ENCODE measurements at places on chromosomes 4 and X. TPM values are rescaled to one million over a fixed set of nuclear protein-coding genes. Genes with fewer than 3 reads are reported as not detected.
A peak's percentile ranks its signal among the peaks of the same experiment; 100 is the strongest.

DNA sequence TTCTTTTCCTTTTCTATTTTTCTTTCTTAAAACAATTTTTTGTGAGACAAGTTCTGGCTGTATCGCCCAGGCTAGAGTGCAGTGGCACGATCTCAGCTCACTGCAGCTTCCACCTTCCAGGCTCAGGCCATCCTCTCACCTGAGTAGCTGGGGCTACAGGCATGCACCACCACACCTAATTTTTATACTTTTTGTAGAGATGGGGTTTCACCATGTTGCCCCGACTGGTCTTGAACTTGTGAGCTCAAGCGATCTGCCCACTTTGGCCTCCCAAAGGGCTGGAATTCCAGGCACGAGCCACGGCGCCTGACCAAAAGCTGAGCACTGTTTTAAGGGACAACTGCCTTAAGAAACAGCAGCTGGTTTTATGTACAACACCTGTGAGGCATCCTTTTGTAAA lies 9.3 kb upstream of the NAT8L start:
- DNase-seq: no peak

- DNase-seq: no peak
Observed at GRCh38 chr4:87844452-87844851, 11.7 kb downstream of the MEPE start.

DNA sequence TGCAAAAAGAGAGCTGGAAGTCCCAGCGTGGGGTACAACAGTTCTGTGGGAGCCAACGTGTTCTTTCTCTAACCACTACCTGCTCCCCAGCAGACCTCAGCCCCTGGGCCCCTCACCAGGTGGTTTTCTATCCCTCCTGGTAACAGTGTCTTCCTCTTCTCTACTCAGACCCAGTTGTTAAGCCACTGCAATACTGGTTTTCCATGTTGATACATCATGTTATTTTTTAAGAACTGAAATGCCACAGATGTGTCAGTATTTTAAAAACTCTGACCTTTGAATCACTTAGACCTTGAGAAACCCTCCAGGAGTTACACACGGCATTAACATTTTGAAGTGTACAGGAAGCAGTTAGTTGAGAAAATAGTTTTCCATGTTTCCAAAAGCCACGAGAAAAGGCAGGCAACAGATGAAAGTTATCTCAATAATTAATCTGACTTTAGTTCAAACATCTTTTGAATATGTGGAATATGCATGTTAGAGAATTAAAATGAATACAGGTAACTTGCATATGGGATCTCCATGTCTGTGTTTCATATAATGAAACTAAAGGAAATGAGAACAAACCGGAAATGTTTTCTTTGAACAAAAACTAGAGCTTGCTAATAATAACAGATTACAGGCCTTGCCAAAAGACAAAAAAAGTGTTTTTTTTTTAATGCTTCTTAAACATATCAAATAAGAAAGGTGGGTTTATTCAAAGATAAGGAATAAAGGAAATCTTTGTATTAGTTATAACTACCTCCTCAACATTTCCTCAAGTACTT lies 108.8 kb downstream of the ZNF827 start:
- DNase-seq: no peak

DNA sequence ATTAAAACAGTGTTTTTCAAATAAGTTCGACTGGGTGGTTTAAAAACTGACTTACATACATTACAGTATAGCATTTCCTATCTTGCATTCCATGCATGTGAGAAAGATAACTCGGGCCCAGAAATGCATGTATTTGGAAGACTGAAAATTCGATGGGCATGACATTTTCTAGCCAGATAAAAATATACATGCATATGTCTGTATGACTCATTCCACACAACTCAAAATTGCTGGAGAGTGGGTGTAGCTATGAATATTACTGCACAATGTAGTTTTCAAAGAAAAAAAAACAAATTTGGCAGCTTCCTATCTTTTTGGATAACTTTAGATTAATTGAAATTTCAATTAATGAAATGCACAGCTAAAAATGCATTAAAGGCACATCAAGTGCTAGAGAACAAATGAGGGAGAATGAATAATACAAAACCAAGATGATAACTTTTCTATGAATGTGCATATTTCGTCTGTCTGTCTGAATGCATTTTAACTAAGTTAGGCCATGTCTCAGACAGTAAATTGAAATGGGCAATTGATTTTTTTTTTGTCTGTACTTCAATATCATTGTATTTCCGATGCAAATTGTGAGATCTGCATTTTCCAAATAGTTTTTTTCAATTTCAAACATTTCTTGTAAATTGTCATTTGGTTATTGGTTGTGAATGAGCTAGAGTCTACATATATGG lies 54.5 kb upstream of the GABRA2 start:
- DNase-seq: peak; percentile 15

DNA sequence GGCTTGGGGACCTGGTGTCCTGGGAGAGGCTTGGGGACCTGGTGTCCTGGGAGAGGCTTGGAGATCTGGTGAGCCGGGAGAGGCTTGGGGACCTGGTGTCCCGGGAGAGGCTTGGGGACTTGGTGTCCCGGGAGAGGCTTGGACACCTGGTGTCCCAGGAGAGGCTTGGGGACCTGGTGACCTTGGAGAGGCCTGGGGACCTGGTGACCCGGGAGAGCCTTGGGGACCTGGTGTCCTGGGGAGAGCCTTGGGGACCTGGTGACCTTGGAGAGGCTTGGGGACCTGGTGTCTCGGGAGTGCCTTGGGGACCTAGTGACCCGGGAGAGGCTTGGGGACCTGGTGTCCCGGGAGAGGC lies 12.6 kb downstream of the SHOX start:
- no peak for DNase-seq

GRCh38 chr4:156957556-156957955 lies 14.0 kb downstream of the PDGFC start:
- DNase-seq: no peak

- DNase-seq: no peak
Observed at GRCh38 chr4:23305026-23305425, 584.8 kb downstream of the PPARGC1A start.

GRCh38 chrX:106397788-106398538 lies 213.8 kb upstream of the RADX start:
- peak; percentile 12 for DNase-seq

- no peak for DNase-seq
Observed at GRCh38 chr4:52939325-52939724, 77.2 kb downstream of the RASL11B start.

- no peak for DNase-seq
Observed at GRCh38 chrX:49762175-49762720, 66.5 kb upstream of the PAGE1 start.

DNA sequence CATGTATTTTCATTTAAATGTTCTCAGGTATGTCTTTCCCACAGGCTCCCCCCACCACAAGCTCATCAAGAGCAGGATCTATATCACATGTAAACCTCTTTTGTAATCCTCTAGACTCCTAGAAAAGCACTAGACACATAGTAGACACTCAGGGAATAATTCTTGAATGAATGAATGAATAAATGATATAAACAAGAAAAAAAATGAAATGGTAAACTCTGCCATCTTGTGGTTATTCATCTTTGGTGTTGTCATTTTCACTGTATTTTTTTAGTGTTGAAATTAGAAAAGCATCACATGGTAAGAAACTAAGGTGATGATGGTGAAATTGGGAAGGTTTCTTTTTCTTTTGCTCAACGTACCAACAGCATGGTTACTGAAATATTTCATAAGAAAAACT lies 34.2 kb upstream of the C1GALT1C1 start:
- peak; percentile 13 for DNase-seq

GRCh38 chrX:137483554-137483953 lies 82.4 kb upstream of the ZIC3 start:
- DNase-seq: no peak

DNA sequence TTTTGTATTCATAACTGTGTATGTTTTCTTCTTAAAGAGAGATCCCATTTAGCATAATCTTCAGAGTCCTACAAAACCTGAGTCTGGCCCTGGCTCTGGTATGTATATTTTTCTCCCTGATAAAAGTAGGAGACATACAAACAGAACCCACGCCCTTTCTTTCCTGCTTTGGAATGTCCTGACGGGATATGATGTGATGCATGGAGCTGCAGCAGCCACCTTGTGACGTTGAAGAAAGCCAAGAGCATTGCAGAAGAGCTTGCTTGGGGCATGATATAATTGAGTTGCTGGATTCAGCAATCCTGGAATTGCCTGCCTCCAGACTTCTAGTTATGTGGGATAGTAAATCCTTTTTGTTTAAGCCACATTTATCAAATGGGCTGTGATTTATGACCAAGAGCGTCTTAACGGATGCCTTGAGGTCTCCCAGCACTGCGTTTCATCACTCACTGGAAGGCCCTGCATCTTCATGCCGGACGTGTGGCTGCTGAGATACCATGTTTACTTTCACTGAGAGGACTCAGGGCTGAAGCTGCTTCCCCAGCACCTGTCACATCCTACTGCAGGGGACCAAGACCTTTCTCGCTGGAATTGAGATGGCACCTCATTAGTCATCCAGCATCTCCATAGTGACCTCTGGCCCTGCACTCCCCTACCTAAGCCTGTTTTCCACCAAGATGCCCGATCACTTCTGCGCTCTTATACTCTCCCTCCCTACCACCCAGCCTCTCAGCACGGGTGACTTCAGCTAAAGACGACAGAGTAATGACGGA lies 107.0 kb downstream of the ENPP6 start:
- DNase-seq: no peak

- DNase-seq: peak; percentile 51
Observed at GRCh38 chr4:17447675-17448298, 64.1 kb downstream of the QDPR start.

DNA sequence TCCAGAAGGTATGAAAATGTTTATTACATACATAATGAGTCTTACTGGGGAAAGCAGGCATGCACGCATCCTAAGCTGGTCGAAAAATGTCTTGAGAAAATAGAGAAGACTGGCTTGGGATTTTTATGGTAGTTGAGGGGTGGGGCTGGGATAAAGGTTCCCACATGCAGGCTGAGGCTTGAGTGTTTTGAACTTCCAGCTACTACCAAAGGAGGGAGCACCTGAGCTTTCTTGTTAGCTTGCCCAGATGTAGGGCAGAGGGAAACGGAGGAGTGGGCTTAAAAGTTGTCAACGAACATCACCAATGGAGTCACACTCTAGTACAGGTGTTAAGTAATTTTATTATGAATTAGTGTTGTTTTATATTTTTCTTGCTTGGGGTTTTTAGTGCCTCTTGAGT lies 39.6 kb upstream of the SRPX start:
- no peak for DNase-seq

DNA sequence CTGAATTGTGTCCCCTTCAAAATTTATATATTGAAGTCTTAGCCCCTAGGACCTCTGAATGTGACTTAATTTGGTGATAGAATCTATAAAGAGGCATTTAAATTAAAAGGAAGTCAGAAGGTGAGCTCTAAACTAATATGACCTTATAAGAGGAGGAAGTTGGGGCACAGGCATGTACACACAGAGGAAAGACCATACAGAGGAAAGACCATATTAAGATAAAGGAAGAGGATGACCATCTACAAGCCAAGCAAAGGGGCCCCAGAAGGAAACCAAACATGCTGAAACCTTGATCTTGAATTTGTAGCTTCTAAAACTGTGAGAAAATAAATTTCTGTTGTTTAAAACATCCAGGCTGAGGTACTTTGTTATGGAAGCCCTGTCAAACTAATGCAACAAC lies 26.9 kb upstream of the CYBB start:
- DNase-seq: no peak

DNA sequence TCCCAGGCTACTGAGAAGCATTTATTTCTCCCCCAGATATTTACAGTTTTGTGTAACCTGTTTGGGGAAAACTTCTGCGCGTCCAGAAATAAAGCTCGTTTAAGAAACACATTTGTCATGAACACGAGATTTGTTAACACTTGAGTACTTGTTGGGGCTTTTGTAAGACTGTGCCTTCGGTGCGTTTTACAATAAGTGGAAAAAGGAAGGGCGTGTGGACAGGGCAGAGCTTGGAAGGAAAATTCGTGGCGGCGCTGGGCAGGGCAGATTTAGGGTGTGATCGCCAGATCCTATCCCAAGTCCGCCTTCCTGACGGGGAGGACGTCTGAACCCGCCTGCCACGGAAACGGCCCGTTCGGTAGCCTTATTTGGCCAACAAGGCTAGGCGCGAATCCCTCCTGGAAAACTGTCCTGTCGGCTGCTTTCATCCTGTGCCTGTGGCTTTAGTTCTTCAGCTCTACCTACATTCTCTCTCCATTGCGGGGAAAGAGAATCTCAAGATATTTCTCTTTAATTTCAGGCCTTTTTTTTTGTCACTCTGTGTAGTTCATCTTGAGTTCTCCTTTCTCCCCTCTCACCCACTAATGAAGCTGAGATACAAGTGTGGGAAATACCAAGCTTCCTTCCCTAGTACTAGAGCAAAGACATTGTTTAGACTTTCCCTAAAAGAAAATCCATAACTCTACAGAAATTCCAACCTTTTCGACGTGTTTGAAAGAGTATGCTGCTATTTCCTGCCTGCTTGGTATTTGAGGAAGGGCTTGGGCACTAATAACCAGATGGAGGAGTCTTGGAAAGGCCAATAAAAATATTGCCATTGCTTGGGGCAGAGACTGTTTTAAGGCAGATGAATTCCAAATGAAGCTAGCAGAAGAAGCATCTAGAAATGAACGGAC lies 982 bp downstream of the PDLIM5 start:
- DNase-seq: peak; percentile 83

DNA sequence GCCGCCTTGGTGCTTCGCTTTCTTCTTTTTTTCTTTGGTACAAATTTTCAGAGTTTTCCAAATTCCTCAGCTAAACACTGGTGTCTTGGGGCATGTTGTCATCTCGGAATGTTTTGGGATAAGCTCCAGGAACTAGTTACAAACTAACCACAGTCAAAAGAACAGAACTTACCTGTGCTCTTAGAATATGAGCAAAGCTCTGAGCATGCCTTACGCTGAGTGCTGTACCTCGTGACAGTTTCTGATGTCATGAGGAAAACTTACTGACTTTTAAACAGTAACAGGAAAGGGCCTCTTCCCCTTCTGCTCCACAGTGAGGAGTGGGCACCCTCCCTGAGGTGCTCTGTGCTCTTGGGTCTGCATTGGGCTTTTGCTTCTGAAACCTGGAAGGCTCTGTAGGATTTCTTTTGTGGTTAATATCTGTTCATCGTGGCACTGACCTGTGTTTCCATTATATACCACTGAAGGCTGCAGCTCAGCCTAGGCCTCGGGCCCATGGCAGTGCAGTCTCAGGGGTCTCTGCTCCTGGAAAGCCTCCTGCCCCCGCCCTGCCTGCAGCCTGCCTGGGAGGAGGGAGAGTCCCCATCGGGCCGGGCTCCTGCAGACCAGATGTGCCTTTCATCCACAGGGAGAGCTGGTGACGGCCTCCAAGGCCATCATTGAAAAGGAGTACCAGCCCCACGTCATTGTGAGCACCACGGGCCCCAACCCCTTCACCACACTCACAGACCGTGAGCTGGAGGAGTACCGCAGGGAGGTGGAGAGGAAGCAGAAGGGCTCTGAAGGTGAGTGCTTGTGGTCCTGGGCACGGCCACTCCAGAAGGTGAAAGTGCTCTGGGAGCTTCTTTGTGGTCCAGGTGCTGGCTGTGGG lies 48.7 kb downstream of the NOP14 start:
- DNase-seq: no peak

GRCh38 chrX:10326578-10326977 lies 169.8 kb downstream of the CLCN4 start:
- DNase-seq: no peak

GRCh38 chrX:154327038-154327820 lies 31.6 kb downstream of the TKTL1 start:
- DNase-seq: no peak

Gene KLB
- 0.17 TPM for total RNA-seq

Gene FAM236D
- total RNA-seq: not detected

Gene FAM236A
- not detected for total RNA-seq

Gene MAGEA2B
- not detected for total RNA-seq

Gene TBC1D25
- total RNA-seq: 18.1 TPM

Gene ARHGAP36
- total RNA-seq: not detected

Gene AMELX
- total RNA-seq: not detected

Gene RBPJ
- 38.7 TPM for total RNA-seq

Gene BTC
- total RNA-seq: 0.59 TPM

Gene CSN1S1
- total RNA-seq: not detected

Gene PDGFC
- total RNA-seq: 48.9 TPM

Gene SPANXN4
- not detected for total RNA-seq

Gene DSPP
- not detected for total RNA-seq

Data from mammary epithelial cell (primary cell).